Stimulated activated CD4-positive, alpha-beta T cell treated with anti-CD3 and anti-CD28 coated beads, Interleukin-2, amount 100 ng/mL, for 4 hours (primary cell): ENCODE measurements at places on chromosomes 2 and 18.

- no peak for DNase-seq
Measured at GRCh38 chr18:7601936-7602335, 34.8 kb downstream of the PTPRM start.

DNA sequence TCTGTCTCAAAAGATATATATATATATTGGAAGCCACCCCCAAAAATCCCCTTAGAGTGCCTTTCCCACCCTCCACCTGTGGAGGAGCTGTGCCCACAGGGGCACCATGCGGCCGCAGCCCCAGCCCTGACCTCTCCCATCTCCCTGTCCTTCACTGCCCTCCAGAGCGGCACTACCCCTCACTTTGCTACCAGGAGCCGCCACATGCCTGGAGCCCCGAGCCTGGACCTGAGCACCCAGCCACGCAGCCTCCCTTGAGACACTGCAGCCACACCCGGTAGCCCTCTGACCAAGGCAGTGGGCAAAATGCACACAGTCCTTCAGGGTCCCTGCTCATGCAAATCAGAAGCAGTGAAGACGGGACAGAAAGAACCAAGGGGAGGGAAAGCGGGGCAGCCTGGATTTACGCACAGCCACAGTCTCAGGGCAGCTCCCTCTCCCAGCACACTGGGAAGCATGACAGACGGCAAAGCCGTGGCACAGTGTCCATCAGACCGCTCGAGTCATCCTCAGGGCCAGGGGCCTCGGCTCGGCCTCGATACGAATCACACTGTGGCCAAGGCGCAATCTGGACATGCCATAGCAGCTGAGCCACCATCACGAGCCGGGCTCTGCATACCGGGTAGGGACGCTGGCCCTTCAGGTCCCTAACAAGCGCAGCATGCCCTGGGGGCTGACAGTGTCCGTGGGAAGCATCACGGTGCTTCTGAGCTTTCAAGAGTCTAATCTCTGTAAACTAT lies 10.1 kb downstream of the HDAC4 start:
- DNase-seq, result no peak

- no peak for DNase-seq
Measured at GRCh38 chr2:236334122-236334876, 70.1 kb upstream of the ASB18 start.

DNA sequence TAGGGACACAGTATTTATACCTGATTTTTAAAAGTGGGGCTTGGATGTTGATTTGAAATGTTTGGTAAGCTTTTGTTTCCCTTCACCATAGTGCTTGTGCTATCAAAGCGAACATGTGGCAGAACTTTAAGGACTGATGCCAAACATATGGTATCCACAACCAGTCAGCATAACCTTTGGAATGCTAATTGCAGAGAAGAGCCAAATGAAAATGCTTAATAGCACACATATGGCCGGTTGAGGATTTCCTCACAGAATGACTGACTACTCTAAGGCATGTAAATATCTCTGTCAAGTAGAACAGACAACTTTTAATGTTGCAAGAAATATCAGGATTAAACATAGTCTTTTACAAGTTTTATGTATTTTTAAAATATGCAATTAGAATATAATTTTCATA lies 120.9 kb upstream of the COL3A1 start:
- no peak for DNase-seq

- no peak for DNase-seq
Measured at GRCh38 chr2:189581354-189582139, 961 bp upstream of the SLC40A1 start.

DNA sequence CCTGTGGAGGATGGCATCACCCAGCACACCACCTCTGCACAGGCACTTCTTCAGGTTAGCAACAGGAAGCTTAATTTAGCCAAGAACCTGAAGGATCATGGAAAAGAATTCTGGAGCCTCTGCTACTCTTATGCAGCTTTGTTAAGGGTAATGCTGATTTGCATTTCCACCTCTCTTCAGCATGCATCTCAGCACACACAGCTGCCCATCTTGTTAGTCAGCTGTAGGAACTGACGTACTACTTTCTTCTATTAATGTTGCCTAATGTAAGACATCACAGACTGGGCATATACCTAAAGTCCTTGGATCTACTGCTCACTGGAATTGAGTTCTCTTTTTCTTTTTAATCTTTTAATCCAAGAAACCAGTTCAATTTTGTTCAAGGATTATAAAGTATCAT lies 181.0 kb downstream of the SPP2 start:
- DNase-seq, result no peak

- DNase-seq, result no peak
Measured at GRCh38 chr2:62501794-62502500, 4.0 kb downstream of the TMEM17 start.
